Activated CD8-positive, alpha-beta memory T cell treated with anti-CD3 and anti-CD28 coated beads for 1 hour (primary cell): ENCODE measurements at places on chromosomes 3 and 15.

GRCh38 chr3:159872374-159873109, 116.1 kb upstream of the IL12A start:
- no peak for DNase-seq

GRCh38 chr15:61951949-61952348, 108.3 kb downstream of the VPS13C start:
- DNase-seq: no peak

DNA sequence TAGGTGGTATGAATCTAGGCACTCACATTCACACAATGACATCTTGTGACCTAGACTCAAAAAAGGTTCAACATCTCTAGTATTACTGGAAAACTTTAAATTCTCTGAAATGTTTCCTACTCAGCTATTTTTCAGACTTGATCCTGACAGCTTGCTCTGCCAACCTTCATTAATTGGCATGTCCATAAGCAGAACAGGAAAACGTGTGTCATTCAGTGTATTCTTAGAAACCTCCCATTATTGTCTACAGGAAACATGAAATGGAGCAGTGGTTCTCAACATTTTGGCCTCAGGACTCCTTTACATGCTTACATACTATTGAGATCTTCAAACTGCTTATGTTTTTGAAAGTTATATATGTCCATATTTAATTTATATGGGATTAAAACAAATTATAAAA, 363.2 kb downstream of the NAALADL2 start:
- DNase-seq: no peak

DNA sequence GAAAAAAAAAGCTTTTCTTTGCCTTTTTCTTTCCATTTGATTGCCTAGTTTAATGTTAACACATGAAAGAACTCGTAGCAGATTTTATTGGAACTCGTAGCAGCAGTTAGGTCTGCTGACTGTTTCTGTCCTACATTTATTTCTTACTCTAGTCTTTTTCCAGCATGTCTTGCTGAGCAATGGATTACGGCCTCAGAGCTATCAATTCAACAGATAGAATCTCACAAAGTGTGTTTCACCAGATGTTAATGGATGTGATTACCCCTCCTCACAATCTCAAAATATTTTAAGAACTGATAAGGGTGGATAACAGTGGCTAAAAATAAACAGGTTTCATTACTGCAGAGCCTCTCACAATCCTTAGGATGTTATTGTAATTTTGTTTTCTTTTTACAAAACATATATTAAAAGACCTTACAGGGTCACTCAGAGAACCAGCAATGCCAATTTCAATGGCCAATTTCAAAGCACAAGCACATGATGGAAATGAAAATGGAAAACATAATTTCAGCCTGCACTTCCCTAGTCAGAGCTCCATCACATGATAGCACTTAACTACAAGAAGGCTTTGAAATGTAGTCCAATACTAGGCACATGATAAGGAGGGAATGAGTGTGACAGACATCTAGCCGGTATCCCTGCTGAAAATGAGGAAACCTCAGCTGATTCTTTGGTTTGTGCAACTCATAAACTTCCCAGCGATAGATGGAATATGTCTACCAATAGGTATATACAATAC, 838.1 kb upstream of the SEMA6D start:
- DNase-seq: no peak

DNA sequence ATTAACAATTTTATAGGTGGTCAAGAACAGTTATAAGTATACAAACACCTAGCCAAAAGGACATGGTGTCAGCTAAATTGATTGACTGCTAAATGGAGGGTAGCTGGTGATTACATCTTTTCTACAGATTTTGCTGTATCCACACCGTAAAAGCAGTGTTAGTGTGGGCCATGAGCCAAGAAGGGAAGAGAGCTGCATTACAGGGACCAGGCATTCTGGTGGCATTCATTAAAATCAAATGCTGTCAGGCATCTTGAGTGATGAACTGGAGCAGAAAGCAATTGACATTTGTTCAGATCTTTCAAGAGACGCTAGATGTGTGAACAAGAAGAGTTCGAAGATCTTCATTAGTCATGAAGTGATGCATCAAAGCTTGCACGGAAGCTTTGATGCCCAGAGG, 177.9 kb downstream of the ARPP21 start:
- no peak for DNase-seq

DNA sequence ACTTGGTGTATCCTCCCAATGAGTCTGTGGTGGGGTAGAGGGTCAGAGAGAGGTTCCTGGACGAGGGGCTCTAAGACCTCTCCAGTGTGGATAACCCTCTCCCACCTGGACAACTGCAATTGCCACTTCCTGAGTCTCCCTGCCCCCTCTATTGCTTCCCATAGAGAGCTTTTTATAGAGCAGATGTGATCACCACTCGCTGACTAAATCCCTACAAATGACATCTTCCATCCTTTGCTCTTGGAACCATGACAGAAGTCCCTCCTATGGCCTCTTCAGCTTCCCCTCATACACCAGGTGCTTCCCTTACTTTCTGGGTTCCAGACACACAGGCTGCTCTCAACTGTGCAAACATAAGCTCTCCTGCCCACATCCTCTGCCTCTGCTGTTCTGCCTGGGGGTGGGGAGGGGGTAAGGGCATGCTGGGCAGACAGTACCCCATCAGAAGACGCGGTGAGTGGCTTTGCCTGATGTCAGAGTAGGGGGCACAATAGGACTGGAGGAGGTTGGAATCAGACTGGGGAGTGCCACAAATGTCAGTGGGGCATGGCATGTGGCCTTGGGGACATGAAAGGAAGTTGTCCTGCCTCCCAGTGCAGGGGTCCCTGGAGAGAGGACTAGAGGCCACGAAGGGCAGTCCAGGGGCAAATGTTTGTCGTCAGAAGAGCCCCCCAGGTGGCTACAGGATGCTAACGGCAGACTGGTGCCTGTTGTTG, 15.2 kb downstream of the ITIH3 start:
- no peak for DNase-seq

DNA sequence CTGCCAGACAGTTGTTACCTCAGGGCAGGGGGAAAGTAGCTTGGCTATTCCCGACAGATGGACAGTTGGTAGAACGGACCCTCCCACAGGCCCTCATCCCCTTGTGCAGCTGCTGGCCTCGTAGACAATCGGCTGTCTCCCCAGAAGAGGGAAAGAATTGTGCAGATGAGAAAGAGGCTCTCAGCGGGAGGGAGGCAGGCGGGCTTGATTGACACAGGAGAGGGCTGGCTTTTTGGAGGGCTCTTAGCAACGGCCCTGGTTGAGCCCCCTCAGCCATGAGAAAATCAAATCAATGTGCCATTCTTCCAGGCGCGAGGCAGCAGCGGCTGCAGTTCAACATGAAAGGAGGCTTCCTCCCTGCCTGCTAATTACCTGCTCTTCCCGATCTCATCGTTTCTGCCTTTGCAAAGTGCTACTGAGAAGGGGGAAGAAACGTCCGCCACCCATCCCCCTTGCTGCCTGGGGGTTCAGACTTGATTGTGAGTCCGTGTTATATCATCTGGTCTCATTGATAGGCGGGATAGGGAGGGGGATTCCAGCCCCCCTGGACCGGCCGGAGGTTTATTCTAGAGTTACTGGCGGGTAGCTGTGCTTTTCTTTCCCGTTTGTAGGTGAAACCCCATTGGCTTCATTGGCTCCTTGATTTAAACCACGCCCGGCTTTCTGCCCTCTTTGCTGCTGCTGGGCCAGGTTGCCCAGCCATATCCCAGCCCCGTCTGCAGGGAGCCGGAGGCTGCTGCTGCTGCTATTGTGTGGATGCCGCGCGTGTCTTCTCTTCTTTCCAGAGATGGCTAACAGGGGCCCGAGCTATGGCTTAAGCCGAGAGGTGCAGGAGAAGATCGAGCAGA, at the start of gene TAGLN3:
Gene TAGLN3, plus strand, starts transcription at position 287 of the 848 bp plus-strand sequence. Its CDS starts 501 bp downstream, at position 788.
- DNase-seq: no peak

DNA sequence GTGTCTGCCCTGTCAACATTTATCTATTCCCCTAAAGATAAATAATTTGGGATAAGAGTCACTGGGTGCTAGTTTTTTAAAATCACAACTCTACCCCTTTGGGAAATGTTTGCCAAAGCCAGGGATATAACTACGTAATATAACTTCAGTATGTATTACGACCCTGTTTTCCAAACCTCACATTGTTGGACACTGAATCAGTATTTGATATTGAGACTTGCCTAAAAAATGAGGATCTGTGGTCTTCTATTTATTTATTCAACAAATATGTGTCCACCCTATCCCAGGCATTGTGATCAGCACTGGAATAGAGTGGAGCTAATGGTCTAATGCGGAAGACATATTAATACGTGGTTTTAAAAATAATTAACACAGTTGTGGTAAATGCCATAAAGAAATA, 4.5 kb upstream of the MGA start:
- no peak for DNase-seq

- DNase-seq: no peak
Observed at GRCh38 chr15:26234976-26235767, 372.0 kb upstream of the ATP10A start.

DNA sequence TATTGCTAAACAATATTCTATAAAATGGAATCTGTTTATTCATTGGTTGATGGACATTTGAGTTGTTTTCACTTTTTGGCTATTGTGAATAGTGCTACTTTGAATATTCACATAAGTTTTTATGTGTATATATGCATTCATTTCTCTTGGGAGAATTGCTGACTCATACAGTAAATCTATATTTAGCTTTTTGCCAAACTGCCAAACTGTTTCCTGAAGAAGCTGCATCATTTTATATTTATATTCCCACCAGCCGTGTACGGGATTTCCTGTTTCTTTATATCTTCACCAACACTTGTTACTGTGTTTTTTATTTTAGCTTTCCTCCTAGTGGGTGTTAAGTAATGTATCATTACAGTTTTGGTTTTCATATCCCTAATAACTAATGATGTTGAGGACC, 12.5 kb upstream of the TCAIM start:
- DNase-seq: no peak

- no peak for DNase-seq
Observed at GRCh38 chr3:134437211-134437752, 48.5 kb downstream of the ANAPC13 start.

DNA sequence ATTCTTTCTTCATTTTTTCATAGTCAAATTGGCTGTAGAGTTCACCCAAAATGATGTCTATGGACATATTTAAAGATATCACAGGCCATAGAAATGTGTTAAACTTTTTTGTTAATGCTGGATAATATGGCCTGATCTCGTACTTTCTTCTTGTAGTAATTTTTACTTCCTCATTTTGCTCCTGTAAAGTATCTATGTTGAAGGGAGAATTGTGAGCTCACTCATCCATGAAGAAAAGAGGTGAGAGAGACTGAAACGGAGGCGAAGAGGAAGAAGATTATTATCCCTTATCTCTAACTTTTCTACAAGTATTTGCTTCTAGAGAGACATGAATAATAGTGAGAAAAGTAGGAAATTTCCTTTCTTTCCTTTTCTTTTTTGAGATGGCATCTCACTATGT, 613.8 kb upstream of the TBL1XR1 start:
- no peak for DNase-seq

- no peak for DNase-seq
Observed at GRCh38 chr15:43872416-43873020, 45.7 kb downstream of the WDR76 start.

GRCh38 chr15:64599226-64599625, 138.8 kb downstream of the ZNF609 start:
- DNase-seq: no peak

- no peak for DNase-seq
Observed at GRCh38 chr3:182760576-182761164, 32.6 kb upstream of the ATP11B start.

GRCh38 chr15:73771385-73772045, 18.4 kb upstream of the INSYN1 start:
- no peak for DNase-seq

- no peak for DNase-seq
Observed at GRCh38 chr15:25787381-25787780, 75.7 kb downstream of the ATP10A start.

- DNase-seq: no peak
Observed at GRCh38 chr3:126887686-126888085, 95.2 kb upstream of the PLXNA1 start.

DNA sequence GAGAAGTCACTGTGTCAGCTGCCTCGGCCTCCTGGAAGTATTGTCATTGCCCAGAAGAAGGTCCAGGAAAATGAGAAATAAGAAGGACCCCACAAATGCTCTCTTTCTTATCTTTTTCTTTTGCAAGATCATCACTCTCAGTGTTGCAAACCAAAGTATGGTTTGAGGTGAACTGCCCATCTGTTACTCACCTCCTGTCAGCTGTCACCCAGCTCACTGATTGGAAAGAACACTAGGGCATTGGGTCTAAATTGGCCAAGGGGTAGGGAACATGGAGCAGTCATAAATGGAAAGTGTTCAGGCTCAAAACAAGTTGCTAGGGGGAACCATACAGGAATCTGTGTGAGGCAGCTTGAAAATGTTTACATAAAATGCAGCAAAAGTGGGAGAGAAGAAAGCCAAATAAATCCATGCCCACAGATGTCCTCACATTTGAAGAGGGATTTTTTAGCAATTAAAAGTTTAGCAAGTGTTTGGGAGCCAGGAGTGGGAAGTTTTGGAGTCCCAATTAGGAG, 431.2 kb upstream of the THBS1 start:
- DNase-seq: no peak

GRCh38 chr15:77815015-77815414, 182.3 kb upstream of the LINGO1 start:
- no peak for DNase-seq

DNA sequence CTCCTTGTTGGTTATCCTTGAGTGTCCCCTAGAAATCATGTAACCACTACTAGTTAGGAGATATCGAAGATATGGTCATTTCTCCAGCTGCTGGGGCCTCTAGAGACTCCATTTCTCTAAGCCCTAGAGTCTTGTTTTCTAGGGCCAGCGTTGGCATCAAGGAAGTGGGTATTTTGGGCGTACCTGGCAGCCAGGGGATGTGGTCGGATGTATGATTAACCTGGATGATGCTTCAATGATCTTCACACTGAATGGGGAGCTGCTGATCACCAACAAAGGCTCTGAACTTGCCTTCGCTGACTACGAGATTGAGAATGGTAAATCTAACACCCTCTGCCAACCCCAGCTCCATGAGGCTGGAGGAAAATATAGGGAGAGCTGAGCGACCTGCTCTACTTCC, 325.5 kb downstream of the RYR3 start:
- no peak for DNase-seq

- DNase-seq: no peak
Observed at GRCh38 chr3:127112796-127113570, 79.9 kb upstream of the PRR23E start.

DNA sequence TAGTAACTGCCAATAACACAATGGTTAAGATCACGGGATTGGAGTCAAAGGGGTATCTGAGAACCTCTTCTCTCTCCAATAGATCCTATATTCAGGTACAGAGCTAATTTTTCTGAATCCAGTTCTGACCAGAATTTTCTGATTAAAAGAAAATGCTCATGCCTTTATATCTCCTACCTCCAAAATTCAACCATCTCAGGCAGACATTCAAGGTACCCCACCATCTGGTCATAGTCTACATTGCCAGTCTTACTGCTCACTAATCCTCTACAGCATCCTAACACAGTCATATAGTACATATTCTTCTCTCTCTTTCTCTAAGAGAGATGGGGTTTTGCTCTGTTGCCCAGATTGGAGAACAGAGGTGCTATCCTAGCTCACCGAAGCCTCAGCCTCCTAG, 59.1 kb downstream of the LSAMP start:
- DNase-seq: no peak

DNA sequence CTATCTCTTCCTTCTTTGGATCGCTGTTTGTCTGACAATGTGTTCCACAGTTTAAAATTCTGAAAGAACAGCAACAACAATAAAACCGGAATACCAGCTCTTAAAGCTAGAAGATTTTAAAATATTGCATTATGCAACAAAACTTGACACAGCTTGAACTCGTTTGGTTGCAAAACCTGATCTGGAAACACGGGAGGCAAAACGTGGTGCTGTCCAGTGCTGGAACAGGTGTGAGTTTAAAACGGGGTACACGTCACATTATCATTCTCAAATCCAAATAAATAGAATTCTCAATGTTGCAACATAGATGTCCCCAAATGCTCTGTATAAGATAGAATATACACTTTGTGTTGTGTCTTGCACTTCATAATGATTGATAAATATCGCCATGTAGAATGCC, 110.9 kb upstream of the LYSMD4 start:
- no peak for DNase-seq
